NB4 (cell line): ENCODE measurements at places on chromosomes 7 and 10.
A peak's percentile ranks its signal among the peaks of the same experiment; 100 is the strongest.

GRCh38 chr7:2843711-2844152 lies 376 bp downstream of the GNA12 start:
- peak; percentile 59 for DNase-seq

- DNase-seq, result no peak
Observed at GRCh38 chr7:26533217-26533616, 241.6 kb downstream of the SNX10 start.

DNA sequence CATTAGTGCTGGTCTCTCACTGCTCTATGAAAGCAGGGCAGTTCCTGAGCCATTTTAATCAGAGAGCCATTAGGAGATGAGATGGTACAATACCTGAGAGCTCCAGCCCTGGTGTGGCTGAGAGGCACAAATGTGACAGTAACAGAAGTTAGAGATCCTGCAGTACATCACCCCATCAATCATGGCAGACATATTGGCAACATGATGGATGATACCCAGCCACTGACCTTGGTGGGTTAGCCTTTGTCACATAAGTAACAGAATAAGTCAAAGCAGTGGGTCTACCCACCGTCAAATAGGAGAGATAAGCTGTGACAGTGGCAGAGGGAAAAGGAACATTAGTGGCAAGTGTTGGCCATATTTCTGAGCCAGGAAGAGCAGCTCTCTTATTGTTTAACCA lies 53.3 kb upstream of the NXPH1 start:
- DNase-seq, result no peak

GRCh38 chr7:78985509-78985908 lies 468.0 kb downstream of the MAGI2 start:
- no peak for DNase-seq

DNA sequence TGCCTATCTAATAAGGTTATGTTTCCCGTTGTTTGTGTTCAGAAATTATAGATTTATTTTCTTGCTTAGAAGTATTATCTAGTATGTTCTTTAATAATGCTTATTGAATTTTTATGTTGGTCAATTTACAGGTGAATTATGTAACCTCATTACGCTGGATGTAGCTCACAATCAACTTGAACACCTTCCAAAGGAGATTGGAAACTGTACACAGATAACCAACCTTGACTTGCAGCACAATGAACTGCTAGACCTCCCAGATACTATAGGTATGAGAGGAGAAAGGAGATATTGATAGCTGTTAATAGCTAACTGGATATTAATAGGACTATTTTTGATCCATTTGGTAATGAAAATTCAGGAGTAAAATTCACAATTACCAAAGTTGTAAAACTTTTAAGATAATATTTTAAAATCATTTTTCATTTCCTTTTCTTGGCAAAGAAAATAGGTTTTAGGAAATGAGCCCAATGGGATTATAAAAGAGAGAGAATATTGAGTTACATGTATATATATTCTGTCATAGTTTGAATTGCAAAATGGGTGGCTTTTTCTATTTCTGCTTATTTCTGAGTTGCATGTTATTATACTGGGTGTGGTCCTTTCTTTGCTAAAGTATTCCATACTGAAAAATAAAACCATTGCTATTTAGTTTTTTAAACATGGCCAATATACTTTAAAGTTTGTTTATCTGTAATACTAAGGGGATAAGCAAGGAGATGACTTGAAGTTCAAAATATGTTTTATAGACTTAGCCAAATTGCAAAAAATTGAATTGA lies 66.3 kb downstream of the SHOC2 start:
- DNase-seq, result no peak

DNA sequence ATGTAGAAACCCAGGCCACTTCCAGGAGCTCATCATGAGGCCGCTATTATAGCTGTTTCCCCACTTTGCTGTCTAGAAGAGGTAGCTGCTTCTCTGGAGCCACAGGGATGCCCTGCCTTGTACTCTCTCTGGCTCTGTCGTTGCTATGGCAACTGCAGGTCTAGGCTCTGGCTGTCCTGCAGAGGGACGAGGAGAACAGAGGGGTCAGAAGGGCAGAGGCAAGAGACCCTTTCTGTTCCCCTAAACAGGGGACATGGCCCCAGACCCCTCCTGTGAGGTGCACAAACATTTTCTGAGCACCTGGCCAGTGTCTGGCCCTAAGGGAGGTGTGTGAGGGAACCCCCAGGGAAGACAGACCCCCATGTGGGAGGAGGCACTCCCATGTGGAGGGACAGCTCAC lies 31.4 kb downstream of the ITPRIP start:
- no peak for DNase-seq

- no peak for DNase-seq
Observed at GRCh38 chr7:94748376-94748775, 92.4 kb upstream of the SGCE start.

- no peak for DNase-seq
Observed at GRCh38 chr10:90407131-90407530, 450.7 kb downstream of the HTR7 start.

DNA sequence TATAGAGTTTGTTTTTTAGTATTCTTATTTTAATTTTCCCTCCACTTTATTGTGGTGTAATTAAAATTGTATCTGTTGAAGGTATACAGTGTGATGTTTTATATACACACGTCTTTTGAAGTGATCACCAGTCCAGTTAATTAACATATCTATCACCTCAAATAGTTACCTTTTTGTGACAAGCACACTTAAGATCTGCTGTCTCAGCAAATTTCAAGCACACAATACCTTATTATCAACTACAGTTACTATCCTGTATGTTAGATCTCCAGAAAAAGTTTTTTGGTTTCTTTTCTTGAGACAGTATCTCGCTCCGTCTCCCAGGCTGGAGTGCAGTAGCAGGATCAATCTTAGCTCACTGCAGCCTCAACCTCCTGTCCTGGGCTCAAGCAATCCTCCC lies 8.7 kb downstream of the WIPI2 start:
- no peak for DNase-seq

DNA sequence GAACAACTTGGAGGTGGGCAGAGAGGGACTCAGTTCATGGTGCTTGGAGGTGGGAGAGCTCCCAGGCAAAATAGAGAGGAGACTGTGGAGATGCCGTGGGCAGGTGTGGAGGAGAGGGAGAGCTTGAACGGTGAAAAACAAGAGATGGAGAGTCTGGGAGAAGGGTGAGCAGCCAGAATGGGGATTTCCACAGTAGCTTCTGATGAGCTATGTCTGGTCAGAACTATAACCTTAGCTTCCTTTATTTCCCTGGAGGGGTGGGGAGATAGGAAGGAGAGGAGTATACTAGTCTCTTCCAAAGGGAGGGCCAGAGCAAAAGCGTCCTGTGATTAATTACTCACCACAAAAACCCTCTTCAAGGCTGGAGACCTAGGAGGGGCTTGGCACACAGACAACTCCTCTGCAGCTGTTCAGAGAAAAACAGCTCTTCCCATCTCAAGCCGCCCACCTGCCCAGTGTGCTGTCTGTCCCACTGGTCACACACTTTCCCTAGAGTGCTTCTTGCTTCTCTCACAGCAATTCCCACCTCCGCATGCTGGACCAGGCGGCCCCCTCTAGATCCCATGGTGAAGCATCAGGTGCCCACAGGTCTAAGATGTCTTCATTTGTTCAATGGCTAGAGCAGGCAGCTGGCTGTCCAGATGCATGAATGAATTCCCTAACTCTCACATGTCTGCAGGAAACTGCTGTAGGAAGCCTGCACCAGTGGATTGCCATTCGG lies 41.9 kb downstream of the TAS2R41 start:
- no peak for DNase-seq

DNA sequence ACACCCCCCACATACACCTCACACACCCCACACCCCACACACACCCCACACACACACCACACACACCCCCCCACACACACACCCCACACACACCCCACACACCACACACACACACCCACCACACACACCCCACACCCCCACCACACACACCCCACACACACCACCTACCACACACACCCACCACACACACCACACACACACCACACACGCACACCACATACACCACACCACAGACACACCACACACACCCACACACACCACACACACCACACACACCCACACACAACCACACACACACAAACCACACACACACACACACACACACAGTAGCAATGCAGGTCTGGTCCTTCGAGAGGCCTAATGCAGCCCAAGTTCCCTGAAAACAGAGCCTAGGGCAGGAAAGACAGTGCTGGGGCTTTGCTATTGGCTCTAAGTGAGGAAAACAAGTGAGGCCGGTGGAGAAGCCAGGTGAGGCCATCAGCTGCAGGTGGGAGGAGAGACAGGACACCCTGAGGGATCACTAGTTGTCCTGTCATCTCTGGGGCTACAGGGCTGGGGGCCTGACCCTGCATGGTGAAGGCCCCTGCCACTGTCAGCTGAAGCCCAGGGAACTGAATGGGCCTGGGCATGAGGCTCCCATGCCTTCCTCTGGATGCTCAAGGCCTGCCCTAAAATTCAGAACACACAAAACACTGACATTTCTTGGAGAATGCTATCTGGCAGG lies 92.6 kb downstream of the CYTH3 start:
- DNase-seq, result no peak

DNA sequence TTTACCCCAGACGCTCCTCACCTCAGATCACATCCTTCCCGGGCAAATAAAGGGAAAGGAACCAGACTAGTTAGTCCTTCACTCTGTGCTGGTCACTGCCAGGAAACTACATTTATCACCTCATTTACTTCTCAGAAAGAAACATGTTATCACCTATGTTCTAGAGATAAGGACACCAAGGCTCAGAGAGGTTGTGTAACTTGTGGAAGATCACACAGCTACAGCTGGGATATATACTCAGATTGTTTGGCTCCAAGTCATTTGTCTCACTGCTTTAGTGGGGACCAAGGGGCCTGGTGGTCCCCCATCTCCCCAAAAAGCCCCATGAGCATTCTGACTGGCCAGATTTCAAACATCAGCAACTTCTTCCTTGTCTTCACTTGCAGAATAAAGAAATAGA lies 17.5 kb upstream of the BTBD16 start:
- no peak for DNase-seq

DNA sequence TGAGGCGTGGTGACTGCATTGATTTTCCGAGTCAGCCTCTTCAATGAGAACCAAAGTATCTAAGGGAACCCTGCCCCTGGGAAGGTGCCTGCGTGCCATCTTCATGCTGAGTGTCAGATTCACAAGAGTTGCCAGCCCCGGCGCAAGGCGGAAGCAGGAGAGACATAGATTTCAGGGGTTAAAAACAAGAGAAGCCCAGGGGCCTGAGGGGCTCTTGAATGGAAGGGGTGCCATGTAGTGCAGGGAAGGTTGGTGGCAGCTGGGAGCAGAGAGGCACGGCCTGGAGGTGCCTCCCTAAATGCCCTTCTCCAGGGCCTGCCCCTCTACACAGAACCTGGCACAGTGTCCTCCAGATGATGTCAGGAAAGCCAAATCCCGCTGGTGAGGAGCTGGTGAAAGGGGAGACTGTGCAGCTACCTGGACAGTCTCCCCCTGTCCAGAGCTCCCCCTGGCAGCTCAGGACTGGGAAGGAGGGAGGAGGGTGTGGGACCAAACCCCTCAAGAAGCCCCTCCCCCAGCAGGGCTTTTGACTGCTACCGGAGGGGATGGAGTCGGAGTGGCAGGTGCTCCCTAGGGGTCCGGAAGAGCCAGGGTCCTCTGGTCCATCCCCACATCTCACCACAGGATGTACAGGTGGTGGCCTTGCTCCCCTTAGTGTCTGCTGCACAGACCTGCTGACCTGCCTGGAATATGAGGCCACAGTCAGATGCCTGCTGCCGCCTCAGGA lies 137.9 kb downstream of the TCERG1L start:
- no peak for DNase-seq

DNA sequence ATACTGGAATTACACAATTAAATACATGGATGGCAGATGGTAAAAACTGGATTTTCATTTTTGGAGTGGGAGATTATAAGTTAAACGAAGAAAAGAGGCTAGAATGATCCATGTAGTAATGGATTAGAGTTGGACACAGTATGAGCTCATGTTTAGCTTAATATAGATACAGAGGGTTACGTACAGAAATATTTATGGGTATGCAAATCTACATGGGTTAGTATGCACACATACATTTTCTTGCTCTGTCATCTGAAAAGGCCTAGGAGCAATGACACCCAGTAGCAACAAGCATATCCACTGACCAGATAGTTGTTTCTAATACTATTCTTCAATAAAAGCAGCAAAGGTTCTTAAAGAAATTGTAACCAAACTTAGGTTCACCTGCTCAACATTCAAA lies 366.4 kb downstream of the SEMA3D start:
- DNase-seq, result no peak

GRCh38 chr7:148262721-148263229 lies 327.8 kb upstream of the C7orf33 start:
- peak; percentile 70 for DNase-seq

DNA sequence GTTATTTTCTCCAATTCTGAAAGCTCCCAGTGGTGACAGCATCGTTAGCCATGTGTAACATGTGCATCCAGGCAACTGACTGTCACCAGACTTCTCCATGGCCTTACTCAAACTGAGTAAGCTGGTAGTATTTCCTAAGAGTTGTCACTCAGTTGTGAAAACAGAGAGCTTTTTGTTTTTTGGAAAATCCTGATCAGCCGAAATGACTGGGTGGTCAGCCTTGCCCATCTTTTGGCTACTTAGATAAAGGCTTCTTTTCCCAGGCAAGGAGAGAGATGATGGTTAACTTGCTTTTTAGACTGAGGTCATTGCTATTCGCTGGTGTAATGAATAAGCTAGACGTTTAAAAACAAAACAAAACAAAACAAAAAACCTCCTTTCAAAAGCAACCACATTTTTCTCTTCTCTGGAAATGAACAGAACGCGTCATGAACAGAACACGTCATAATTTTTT lies 159.5 kb upstream of the KLF14 start:
- DNase-seq, result no peak

DNA sequence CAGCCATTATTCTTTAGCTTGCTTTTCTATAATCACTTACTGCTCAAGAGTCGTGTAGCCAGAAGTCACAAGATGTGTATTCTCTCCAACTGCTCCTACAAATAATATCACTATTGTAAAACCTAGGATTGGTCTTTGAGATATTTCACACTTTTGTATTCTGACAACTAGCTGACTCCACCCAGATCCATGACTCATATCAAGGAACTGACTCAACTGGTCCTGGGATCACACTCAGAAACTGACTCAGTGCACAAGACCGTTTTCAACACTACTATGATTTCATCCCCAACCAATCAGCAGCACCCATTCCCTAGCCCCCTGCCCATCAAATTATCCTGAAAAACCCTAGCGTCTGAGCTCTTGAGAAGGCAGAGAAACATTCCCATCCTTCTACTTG lies 56.5 kb upstream of the ORC5 start:
- no peak for DNase-seq

- DNase-seq, result no peak
Observed at GRCh38 chr7:157400171-157400860, 63.5 kb downstream of the DNAJB6 start.
